ENCODE measurements at places on chromosomes 11 and 22.

DNA sequence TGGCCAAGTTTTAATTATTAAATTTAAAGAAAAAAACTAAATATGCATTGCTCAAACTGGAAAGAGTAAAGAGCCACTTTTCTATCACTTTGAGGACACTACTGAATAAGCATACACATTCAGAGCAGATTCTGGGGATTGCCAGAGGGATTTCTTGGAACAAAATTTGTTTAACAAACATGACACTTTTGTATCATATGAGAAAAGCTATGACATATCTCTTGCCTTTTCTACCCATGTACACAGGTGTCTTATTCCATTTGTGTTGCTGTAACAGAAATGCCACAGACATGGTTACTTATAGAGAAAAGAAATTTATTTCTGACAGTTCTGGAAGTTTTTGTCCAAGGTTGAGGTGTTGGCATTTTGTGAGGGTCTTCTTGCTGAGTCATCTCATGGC is 13.5 kb upstream of the USP28 start:
- no peak for DNase-seq

DNA sequence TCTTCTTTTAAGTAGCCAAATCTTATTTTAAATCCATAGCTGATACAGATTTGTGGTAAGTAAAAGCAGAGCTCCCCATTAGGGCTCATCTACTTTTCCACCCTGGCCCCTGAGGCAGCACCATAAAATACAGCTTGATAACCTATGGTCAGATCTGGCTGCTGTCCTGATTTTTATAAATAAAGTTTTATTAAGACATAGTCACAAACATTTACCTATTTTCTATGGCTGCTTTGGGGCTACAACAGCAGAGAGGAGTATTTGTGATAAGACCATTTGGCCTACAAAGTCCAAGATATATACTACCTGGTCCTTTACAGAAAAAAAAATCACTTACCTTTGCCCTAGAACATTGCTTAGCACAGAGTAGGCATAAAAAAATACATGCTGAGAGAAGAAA is 200.0 kb upstream of the SEZ6L start:
- no peak for DNase-seq

- no peak for DNase-seq
Measured at GRCh38 chr11:78031629-78032028, 8.6 kb upstream of the KCTD14 start.

DNA sequence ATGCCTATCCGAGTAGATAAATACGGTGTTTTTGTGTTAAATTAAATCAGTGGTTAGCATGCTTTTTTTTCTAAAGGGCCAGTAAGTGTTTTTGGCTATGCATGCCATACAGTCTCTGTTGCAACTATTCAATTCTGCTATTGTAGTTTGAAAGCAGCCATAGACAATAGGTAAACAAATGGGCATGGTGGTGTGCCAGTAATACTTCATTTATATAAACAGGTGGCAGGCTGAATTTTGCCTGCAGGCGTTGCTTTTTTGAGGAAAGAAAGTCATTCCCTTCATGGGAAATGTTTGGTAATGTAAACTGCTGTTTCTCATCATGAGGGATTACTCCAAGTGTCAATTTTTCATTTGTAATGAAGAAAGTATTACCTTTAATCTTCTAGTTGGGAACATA is 106.5 kb downstream of the TMEM135 start:
- DNase-seq: no peak

- no peak for DNase-seq
Measured at GRCh38 chr11:20448834-20449233, 61.3 kb downstream of the PRMT3 start.

DNA sequence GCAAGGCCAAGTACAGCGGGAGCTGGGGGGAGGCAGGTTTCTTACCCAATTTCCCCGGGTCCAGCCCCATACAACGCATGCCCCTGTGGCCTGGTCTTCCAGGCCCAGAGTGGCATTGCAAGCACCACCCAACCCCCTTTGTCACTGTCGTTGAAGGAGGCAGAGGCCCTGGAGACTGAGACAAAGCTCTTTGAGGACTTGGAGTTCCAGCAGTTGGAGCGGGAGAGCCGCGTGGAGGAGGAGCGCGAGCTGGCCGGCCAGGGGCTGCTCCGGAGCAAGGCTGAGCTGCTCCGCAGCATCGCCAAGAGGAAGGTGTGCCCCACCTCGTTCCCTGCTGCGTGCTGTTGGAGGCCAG is 27.8 kb downstream of the PHLDB1 start:
- DNase-seq: no peak

- DNase-seq: no peak
Measured at GRCh38 chr11:34721646-34722045, 100.8 kb downstream of the EHF start.

GRCh38 chr11:61359516-61359915 is 2.2 kb downstream of the CYB561A3 start:
- no peak for DNase-seq

GRCh38 chr22:27137871-27138337 is 480.5 kb downstream of the MIAT start:
- no peak for DNase-seq

GRCh38 chr11:102669664-102670063 is 35.9 kb downstream of the MMP27 start:
- no peak for DNase-seq

DNA sequence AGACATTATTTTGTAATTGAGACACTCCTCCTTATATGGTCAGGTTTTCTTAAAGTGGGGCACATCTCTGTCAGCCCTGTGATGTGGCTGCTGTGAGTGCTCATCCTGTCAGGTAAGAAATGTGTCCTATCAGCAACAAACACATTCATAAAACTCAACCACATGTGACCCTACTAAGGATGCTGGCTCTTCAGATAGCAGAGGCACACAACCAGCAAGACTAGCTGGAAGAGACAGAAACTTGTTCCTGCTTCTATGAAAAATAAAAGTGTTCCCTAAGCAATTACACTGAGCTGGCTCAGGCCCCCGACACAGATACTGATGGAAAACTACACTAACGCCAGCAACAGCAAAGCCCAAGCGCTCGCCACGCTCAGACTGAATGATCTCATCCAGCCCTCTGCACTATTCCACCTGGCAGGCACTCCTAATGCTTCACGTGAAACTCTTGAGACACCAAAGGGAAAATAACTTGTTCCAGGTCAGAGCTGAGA is 49.8 kb upstream of the CYP2D6 start:
- no peak for DNase-seq

GRCh38 chr11:125451400-125452124 is 44.5 kb downstream of the FEZ1 start:
- DNase-seq: no peak

DNA sequence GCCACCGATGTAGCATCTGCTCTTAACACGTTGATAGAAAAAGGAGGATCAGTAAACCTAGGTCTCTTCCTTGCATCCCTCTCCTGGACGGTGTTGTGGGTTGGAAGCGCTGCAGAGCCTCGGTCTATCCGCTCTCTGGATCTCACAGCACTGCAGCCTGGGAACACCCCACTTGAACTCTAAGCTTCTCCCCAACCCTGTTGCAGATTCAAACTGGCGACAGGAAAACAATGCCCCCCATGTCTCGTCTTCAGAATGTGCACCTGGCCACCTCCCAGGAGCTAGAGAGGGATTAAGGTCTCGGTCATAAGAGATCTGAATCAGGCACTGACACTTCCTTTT is 454 bp downstream of the TMEM218 start:
- no peak for DNase-seq

- DNase-seq: no peak
Measured at GRCh38 chr11:60902625-60903024, 3.8 kb downstream of the PRPF19 start.
